ENCODE measurements at places on chromosomes 4 and X.

DNA sequence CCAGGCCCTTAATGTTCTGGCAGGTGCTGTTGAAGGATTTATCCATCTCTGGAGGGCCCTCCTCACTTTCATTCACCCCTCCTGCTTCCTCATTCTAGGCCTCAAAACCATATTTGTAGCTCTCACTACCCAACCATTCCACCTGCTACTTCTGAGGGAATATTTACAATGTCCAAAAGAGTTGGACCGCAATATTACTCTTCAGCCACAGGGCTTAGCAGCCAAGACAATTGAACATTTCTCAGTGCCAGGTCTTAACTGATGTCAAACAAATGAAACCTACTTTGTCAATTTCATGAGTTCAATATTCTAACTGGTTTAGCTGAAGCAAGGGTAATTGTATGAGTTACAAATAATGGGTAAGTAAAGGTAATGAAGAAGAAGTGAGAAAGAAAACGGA is 113.2 kb downstream of the ENOX2 start:
- DNase-seq, result no peak

DNA sequence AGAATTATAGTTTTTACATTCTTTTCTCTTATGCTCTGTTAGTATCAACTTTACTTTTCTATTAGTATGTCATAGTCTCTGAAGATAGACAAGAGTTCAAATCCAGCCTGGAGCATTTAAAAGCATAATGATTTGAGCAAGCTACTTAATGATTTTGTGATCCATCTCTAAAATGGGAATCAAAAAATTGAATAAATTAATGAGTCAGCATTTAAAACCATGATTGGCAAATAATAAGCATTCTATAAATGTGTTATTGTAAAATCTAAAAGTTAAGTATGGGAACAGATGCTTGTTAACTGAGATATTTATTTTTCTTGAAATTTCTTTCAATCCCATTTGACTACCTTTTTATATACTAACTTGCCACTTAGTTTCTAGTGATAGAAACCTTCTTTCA is 391.6 kb downstream of the PCDH7 start:
- no peak for DNase-seq

- DNase-seq, result no peak
Observed at GRCh38 chr4:15479089-15479912, 9.6 kb downstream of the CC2D2A start.

GRCh38 chr4:104631000-104631399 is 136.3 kb upstream of the CXXC4 start:
- DNase-seq, result no peak

GRCh38 chr4:117691572-117692351 is 342.5 kb upstream of the NDST3 start:
- DNase-seq, result no peak

DNA sequence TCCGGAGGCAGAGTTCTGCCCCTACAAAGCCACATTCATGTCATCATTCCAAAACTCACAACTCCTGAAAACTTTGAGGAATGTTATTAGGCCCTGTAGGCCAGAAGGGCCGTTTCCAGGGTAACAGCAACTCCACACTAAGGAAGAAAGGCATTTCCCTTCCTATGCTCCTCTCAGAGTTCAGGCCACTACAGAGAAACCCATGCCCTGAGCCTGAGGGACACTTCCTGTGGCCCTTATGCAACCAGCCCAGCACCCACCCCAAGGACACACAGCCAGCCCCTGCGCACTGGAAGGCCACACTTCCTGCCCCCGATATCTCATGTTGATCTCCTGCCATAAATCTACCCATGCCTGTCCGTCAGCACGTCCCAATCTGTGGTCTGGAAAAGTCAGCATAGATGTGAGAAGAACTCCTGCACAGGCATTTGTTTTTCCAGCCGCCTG is 289.3 kb downstream of the BCOR start:
- no peak for DNase-seq

GRCh38 chr4:23332313-23332712 is 557.5 kb downstream of the PPARGC1A start:
- no peak for DNase-seq

DNA sequence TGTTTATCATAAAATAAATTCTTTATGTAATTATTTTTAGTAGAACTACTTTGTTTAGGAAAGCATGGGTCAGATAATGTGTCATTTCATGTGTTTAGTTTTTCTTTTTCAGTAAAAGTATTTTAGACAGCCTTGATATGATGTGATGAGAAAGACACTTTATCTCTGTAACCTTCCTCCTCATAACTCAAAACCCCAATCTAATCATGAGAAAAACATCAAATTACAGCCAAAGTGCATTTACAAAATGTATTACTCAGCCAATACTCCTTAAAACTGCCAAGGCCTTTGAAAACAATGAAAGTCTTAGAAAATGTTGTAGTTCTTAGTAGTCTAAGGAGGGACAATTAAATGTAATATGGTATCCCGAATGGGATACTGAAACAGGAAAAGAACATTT is 144.9 kb downstream of the GPM6A start:
- no peak for DNase-seq

- peak; percentile 55 for DNase-seq
Observed at GRCh38 chrX:49165901-49166881, 3.6 kb downstream of the MAGIX start.

DNA sequence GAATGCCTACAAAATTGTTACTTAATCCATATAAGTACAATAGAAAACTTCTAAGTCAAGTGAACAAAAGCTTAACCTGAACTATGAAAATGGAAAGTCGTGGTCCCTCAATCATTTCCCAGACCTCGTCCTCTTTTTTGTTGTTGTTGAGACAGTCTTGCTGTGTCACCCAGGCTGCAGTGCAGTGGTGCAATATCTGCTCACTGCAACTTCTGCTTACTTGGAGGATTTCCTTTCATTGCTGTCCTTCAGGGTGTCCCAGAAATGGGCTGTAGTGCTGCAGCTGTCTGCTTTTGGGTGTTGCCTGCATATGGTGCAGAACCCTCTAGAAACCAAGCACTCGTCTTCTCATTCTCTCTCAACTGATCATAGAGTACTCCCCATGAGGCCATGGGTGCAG is 75.0 kb upstream of the IL2 start:
- no peak for DNase-seq

DNA sequence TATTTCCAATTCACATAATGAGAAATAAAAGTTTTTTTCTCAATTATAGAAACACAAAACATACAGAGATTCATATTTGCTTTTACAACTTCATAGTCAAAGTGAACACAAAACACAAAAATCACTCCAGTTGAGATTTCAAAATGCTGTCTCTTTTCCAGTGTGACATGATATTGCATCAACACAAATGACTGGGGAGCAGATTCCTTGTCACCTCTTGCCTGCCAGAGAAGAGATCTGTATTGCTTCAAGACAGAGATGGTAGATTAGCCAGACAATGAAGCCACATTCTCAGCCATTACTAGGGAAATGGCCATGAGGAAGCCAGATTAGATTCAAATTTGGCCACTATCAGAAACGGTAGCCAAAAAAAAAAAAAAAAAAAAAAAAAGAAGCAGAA is 2313.1 kb upstream of the AGA start:
- no peak for DNase-seq

All from activated T-cell treated with anti-CD3 and anti-CD28 coated beads for 24 hours (primary cell).